Esophagus squamous epithelium (tissue), 5 donors: ENCODE measurements at places on chromosomes 13 and 19.

DNA sequence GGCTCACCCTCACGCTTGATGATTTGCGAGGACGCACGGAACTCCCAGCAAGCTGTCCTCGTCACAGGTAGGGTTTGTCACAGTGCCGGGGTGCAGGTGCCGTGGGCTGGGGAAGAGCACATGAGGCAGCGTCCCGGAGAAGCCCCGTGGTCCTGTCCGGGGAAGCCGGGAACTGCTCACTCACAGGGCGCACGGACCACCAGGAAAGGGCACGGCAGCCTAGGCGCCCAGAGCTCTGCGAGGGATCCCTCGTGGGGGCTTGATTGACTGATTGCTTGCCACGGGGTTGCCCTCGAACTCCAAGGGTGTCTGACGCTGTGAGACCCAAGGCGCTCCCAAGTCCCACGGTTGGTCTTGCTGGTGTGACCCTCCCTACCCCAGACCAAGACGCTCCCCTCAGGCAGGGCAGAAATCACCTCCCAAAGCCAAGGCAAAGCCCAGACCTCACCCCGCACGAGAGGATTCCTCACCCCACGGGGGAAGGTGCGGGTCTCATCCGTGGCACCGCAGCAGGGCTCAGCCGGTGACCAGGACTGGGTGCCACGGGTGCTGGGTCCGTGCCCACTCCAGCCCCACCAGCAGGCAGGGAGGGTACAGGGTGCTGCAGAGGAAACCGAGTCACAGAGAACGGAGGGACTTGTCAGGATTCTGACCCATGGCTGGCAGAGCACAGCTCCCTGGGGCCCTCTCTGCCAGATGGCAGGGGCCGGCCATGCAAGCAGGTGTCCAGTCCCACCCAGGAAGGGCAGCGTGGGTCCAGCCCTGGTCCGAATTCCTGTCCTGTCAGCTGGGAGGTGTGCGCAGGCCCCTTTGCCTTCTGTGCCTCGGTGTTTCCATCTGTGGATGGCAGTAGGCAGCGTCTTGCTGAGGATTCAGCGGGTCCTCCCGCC lies 7.7 kb downstream of the C2CD4C start:
- DNase-seq: no peak

DNA sequence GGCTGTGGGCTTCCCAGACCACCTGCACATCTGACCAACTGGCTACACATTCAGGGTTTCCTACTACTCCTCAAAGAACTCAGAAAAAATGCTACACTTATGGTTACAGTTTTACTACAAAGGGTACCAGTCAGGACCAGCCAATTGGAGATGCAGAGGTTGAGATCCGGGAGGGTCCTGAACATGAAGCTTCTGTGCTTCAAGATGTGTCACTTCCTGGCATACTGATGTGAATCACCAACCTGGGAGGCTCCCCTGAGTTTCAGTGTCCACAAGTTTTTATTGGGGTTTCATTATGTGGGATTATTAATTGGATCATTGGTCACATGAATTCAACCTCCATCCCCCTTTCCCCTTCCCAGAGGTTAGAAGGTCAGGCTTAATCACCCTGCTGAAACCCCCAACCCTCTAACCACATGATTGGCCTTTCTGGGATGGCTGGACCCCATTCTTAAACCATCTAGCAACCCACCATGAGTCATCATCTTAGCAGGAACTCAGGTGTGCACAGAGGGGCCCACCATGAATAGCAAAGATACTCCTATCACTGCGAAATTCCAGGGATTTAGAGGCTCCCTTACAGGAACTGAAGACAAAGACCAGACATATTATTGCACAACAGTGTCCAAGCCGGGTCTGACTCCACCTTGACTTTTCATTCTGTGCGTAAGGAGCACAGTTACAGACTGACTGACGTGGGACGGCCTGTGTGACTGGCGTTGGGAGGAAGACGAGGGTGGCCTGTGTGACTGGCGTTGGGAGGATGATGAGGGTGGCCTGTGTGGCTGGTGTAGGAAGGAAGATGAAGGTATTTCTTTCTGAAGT lies 90.7 kb downstream of the ATP8A2 start:
- no peak for DNase-seq

- no peak for DNase-seq
Measured at GRCh38 chr19:40691421-40692211, 1.2 kb upstream of the NUMBL start.

DNA sequence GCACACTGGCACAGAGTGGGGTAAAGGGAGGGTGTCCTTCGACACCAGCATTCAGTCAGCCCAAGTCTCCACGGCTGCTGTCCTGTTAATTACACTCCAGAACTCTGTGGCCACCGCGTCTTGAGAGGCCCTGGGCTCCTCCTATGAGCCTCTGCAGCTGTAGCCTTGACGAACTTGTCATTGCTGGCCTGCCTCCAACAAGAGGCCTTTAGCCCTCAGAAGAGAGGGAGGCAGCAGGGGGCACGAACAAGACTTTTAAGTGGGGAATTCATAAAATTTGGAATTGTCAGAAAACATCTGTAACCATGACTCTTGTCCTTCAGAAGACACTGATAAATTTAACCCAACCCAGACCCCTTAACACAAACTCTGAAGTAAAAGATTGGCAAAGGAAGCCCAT lies 241.9 kb downstream of the UQCRFS1 start:
- DNase-seq: no peak

DNA sequence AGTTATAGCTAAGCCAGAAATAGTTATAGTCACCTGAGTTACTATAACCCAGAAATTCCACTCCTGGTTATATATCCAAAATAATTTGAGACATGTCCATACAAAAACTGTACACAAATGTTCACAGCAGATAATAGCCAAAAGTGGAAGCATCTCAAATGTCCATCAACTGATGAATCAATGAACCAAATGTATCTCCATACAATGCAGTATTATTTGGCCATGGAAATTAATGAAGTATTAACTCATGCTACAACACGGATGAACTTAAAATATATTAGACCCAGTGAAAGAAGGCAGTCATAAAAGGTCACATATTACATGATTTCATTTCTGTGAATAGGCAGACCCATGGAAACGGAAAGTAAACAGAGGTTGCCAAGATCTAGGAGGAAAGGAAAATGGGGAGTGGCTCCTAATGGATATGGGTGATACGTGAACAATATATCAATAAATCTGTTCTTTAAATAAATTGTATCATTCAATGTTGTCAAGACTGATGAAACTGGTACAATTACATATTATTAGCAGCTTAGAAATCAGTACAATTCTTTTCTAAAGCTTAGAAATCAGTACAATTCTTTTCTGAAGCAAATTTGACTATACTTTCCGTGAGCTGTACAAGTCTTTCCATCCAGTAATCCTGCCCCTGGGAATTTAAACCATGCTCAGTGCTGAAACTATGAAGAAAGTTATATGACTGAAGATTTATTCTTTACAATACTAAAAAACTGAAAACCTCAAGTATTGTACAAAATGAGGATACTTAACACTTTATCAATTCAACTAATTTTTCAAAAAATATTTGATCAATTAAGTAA lies 47.0 kb upstream of the DIAPH3 start:
- no peak for DNase-seq

GRCh38 chr13:105965910-105966309 lies 569.6 kb downstream of the EFNB2 start:
- no peak for DNase-seq

DNA sequence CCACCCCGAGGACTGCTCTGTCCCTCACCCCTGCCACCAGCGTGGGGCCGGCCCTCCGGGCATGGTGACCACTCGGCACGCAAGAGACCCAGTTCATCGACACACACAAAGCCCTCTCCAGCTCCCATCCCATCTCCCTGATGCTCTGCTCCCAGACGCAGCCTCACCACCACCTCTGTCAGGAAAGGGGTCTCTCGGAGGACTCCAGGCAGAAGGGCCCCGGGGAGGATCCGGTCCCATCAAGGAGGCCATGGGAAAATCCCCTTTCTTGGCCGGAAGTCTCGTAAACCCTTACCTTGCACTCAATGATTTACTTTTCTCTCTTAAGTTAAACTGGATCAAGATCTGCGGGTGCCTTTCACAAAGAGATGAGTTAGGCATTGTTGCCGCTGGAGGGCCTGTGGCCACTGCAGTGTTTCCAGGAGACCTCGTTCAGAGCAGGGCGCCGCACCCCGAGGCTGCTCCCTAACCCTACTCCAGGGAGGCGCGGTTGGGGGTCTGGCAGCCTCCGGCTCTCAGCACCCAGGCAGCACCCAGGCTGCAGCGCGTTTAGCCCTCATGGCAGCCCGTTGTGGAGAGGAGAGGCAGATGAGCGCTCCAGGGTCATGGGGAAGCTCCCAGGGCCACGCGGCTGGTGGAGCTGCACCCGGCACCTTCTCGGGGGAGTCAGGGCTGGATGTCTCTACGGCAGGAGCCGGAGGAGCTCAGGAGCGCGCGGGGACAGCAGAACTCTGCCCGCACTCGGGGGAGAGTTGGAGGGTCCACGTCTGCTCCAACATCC lies 31.0 kb downstream of the C2CD4C start:
- no peak for DNase-seq

DNA sequence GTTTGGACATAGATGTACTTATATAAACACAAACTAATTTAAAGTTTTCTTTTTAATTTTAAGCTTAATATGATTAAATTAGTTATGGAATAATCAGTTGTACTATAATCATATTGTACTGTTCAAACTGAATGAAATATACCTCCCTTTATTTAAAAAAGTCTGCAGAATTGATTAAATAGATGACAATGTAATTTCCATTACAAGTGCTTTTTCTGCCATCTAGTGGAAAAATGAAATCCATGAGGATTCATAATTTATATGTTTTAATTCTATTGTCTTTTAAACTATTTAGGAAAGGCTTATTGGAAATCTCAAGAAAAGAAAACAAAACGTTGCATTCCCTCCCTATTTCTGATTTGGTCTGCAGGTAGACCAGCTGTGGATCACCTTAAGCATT lies 30.9 kb downstream of the MZT1 start:
- no peak for DNase-seq

GRCh38 chr19:30566681-30567420 lies 194.7 kb downstream of the ZNF536 start:
- DNase-seq: no peak

DNA sequence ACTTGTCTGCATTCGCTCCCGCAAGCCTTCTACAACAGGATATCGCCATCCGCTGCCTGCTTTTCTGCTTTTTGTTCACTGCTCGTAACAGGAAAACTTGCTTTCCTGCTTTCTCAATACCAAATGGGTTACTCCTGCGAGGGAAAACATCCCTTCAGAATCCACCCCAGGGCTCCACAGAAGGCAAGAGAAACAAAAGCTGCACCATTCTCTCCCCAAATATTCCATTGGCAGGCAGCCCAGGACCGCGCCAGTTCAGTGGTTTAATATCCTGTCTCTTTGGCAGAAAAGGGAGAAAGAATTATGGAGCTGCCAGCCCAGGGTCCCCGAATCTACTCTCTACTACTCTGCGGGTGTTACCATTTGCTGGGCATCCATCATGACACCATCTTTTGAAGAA lies 84.7 kb upstream of the DOCK9 start:
- no peak for DNase-seq

- no peak for DNase-seq
Measured at GRCh38 chr19:17183271-17183761, 31.8 kb upstream of the USE1 start.
